ENCODE measurements at places on chromosomes 3 and 15.

- DNase-seq: no peak
Measured at GRCh38 chr3:132606085-132606484, 9.0 kb downstream of the ACKR4 start.

GRCh38 chr3:146626403-146627122 is 21.4 kb upstream of the PLSCR5 start:
- no peak for DNase-seq

- DNase-seq: no peak
Measured at GRCh38 chr3:193782747-193783146, 189.7 kb downstream of the OPA1 start.

GRCh38 chr3:14283813-14284438 is 105.3 kb downstream of the LSM3 start:
- no peak for DNase-seq

- no peak for DNase-seq
Measured at GRCh38 chr15:88704791-88705768, 66.3 kb downstream of the ISG20 start.

DNA sequence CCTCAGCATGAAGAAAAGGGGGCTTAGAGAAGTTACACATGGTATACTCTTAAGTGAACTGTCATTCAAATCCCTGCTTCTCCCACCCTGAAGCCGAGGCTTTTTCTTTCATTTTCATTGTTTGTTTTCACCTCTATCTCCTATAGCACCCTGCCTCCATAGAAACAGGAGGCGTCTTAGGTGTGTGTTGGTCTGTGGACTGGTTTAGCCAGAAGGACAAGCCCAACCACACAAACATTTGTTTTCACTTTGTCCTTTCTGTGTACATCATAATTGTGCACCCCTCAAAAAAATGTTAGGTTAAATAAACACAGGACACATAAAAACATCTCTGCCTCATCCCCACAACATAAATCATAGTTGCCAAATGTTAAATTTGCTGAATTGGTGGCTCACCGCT is 73.3 kb upstream of the UBE2E2 start:
- DNase-seq: no peak

- no peak for DNase-seq
Measured at GRCh38 chr15:44458429-44458828, 31.0 kb downstream of the CTDSPL2 start.

- DNase-seq: no peak
Measured at GRCh38 chr3:122936335-122936734, 91.2 kb downstream of the SEMA5B start.

DNA sequence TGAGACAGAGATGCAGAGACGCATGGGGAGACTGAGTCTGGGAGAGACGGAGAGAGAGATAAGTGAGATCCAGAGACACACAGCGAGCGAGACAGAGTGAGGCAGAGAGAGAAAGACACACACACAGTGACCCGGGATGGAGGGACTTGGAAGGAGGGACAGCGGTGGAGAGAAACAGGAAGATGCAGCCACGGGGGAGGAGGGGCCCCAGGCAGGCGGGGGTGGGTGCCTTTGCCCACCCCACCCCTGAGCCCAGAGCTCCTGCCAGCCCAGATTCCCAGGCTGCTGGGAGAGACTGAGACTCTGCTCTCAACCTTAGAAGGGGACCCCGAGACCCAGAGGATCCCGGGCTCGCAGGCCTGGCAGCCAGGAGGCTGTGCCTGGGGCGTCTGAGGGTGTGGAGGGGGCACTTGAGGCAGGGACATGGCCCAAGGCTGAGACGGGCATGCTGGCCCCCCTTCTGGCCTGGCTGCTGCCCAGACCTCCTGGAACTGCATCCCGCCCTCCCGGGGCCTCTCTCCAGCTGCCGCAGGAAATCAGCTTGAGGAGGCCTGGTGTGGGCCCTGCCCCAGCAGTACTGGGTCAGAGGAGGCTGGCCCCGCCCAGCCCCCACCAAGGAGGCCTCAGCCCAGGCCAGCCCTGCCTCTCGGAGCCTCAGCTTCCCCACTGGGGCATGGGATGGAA is 18.1 kb downstream of the H1-8 start:
- DNase-seq: no peak

GRCh38 chr15:31016446-31016915 is 25.1 kb upstream of the MTMR10 start:
- no peak for DNase-seq

DNA sequence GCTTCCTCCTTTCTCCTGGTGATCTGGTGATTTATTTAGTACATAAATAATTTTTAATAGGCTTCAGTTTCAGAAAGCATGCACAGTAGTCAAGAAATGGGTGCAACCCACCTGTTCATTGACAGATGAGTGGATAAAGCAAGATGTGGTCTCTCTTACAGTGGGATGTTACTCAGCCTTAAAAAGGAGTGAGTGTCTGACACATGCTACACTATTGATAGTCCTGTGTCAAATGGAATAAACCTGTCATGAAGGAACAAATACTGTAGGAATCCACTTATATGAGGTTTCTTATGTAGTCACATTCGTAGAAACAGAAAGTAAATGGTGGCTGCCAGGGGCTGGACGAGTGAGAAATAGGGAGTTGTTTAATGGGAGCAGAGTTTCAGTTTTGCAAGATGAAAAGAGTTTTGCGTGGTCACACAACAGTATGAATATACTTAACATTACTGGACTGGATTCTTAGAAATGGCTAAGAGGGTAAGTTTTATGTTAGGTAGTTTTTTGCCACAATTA is 56.0 kb upstream of the PPARG start:
- no peak for DNase-seq

DNA sequence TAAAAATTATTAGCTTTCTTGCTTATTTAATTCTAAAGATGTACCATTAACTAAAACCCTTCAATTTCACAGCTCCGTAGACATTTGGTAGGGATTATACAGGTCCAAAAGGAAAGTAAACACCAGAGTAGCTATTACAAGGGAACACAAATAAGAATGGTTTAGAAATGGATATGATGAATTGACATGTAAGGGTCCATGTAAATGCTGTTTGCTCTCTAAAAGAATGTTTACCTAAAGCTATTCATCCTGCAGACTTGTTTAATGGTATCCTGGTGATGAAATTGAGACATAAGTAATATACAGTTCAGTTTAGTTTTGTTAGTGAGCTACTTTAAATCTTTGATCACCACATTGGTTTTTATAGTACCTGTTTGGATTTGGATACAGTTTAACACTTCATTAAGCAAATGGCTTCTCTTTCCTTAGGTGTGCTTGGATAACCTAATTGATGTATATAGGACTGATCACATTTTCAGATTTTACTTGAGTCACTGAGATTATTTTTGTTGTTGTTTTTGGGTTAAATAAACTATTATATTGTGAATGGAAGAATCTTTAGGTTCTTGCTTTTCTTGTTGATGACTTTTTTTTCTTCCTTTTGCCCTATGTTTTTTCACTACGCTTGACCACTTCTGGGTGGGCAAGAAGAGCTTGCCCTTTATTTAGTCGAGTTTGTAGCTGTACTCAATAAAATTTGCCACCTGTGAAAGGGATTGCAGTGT is 115.4 kb downstream of the TCF12 start:
- DNase-seq: no peak

DNA sequence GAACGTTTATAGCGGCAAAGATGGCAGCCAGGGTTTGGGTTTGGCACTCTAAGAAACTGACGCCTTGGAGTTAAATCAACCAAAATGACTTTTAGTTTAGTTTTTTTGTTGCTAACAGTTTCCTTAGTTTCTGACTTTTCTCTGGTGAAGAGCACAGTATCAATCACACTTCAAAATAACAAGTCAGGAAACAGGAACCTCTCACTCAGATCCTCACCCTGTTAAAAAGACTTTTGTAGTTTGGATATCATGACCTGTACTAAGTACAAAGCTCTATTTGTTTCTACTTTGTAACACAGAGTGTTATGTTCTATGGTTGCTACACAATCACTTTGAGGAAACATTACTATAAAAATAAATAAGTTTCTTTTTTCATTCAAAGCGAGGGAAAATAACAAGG is 51.1 kb downstream of the ATP10A start:
- DNase-seq: no peak

DNA sequence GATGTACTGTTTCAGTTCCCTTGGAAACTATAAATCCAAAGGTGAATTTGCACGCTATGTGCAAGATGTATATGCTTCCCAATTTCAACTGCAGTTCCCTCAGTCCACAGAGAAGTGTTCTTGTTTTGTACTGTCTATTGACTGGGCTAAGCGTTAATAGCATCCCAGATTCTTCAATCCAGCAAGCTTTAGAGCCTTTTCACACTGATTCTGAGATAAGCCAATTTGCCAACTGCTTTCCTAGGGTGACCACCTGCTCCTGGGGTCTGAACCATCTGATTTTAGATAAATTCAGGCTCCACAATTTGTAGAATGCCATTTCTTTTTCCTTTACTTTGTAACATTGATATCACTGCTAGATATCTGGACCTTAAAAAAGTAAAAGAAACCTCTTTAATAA is 340.1 kb downstream of the PTPRG start:
- no peak for DNase-seq

DNA sequence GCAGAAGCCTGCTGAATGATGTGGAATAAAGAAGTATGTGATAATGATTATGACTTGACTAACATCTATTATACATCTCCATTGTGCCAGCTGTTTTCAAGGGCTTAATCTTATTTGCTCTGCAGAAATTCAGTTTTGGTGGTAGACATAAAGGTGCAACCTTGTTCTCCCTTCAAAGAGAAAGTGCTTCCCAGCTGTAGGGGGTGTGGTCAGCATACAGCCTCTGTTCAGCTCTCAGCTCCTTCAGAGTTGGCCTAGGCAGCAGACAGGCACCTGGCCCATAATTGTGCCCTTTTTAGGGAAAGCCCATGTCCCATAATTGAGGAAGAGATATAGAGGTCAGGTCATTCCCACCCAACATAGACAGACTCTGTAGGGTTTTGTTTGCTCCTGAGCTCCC is 104.3 kb upstream of the EOMES start:
- no peak for DNase-seq

DNA sequence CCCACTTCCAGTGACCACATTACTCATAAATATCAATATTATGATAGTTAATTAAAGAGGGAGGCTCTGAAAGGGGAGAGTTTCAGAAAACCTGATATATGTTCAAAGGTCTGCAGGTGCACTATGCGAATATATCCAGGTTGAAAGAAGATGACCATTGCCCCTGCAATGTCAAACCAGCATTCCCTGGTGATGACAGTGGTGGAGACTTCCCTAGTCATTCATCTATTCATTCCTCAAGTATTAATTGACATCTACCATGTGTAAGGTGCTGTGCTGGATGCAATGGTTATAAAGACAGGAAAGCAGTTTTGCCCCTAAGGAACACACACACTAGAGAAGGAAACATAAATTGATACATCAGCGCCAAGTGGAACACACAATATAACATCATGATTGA is 588.3 kb upstream of the KCNMB2 start:
- no peak for DNase-seq

GRCh38 chr3:122358703-122359032 is 24.4 kb downstream of the MIX23 start:
- DNase-seq: no peak

DNA sequence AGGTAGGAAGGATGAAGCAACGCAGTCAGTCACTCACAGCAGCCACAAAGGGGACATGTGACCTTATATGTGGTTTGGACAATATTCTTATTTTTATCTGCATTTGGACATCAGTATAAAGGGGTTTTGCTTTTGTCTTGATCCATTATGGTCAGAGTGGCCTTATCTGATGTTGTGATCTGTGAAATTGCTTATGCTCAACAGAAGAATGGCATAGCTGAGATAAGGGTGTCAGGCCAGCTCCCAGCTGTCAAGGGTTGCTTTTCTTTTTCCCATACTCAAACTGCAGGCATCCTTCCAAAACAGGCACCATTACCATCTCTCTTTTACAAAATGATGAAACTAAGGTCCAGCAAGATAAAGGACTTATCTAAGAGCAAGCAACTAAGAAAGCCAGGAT is 28.1 kb downstream of the DCLK3 start:
- no peak for DNase-seq

GRCh38 chr15:41734079-41734478 is 40.2 kb upstream of the MAPKBP1 start:
- DNase-seq: no peak

DNA sequence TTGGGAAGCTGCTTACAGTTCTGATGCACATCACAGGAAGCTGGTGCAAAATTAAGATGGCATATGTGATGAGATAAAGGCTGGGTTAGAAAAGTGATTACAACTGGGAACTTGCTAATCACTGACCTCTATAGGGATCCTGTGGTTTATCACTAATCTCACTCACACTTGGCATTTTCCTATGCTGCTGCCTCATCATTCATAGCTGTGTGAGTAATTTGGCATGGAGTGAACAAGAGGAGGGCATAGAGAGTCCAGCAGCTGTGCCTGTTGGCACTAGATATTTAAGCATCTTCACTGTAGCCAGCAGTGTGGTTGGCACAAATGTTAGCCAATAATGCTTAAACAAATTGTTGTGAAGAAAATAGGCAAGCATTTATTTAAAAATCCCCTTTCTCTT is 217.7 kb upstream of the CGNL1 start:
- no peak for DNase-seq

Measured in brain pericyte (primary cell).